ENCODE measurements at places on chromosomes 6 and 20. TPM values are rescaled to one million over a fixed set of nuclear protein-coding genes. Genes with fewer than 3 reads are reported as not detected.

BEND3 gene
- polyA plus RNA-seq: 2.9 TPM

GRCh38 chr20:59185809-59186208, 22.2 kb downstream of the ZNF831 start:
- no peak for DNase-seq

MCM8 gene
- 8.4 TPM for polyA plus RNA-seq

DNA sequence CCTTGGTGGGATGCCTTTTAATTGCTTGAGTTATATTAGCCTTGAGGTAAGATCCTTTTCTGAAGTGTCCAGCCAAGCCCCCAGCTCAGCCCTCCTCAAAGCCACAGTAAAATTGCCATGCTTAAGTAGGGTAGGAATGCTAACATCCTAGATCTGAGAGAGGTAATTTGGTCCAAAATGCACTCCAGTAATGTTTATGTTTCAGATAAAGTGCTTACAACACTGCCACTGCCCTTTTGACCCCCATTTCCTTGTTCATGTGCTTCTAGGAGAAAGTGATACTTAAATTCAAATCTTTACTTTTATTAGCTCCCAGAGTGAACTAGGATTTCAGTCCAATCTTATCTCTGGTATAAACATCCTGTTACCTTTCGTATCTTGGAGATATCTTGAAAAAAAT, 318.0 kb downstream of the BMP2 start:
- DNase-seq: no peak

FNDC1 gene
- polyA plus RNA-seq: 112 TPM

TBXT gene
- polyA plus RNA-seq: not detected

DNA sequence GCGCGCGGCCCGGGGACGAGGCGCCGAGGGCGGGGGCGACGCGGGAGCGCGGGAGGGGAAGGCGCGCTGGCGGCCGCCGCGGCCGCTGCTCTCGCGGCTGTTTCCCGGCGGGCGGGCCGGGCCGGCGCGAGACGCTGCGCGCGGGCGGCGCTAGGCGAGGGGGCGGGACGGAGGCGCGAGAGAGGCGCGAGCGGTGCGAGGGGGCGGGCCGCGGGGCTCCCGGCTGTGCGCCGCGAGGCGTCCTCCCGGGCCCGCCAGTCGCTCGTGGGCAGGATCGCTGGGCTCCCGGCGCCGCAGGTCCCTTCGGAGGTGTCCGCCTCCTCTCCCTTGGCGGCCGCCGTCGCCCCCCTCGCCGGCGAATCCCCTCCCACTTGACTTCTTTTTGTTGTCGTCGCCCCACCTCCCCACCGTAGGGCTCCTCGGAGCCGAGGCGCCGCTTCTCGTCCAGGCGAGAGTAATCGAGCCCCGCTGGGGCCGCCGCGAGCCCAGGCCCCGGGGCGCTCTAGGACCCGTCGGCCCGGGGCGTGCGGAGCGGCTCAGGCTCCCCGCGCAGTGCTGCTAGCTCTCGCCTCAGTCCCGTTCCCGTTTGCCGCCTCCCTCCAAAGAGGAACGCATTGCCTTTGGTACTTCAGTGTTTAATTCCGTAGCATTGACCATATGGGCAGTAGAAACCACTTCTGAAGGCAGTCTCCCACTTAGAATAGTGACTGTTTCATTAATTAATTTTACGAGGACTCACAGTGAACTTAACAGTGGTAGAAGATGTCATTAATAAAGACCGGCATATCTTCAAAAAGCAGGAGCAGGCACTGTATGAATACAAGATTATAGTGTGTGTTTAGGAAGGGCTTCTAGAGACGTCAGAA, at the start of gene RANBP9:
Gene RANBP9, minus strand, starts transcription at position 103 of the 866 bp plus-strand sequence. CDS start 330 bp downstream, outside the sequence.
- peak; percentile 97 for DNase-seq

ISM1 gene
- polyA plus RNA-seq: 1.2 TPM

GRCh38 chr20:13042458-13042794, 33.7 kb downstream of the SPTLC3 start:
- no peak for DNase-seq
